Caki2 (cell line): ENCODE measurements at places on chromosomes 4 and X.

DNA sequence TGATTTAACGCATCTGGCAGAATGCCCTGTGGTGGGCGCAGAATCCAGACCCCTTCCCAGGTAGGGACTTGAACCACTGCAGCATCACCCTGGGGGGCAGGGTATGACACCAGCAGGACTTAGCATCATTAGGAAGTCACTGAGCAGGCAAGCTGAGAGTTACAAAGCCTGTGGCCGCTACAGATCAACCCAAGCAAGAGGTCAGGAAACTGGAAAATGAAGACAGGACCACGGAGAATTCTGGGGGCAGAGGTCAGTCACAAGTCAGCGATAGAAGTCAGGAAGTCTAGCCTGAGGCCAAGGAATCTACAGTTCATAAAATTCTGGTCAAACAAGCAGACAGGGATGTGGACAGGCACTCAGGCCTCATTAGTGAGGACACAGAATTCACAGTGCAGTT, 108.4 kb downstream of the CHIC2 start:
- DNase-seq, result peak; percentile 10

DNA sequence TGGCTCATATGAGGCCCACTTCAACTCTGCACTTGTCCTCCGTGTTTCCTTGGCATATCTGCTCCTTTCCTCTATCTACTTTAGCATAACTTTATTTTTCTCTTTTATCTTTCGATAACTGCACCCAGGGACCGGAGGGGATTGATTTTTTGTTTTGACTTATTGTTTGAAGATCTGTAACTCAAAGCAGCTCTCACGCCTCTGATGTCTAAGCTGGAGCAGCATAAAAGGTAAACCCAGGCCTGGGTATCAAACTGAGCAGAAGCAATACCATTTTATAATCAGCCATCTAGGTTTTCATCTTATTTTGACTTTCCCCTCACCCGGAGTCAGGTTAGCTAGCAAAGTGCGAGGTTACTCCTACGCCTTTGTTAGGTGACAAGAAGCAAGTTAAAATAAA, 28.4 kb downstream of the LEF1 start:
- DNase-seq, result no peak

DNA sequence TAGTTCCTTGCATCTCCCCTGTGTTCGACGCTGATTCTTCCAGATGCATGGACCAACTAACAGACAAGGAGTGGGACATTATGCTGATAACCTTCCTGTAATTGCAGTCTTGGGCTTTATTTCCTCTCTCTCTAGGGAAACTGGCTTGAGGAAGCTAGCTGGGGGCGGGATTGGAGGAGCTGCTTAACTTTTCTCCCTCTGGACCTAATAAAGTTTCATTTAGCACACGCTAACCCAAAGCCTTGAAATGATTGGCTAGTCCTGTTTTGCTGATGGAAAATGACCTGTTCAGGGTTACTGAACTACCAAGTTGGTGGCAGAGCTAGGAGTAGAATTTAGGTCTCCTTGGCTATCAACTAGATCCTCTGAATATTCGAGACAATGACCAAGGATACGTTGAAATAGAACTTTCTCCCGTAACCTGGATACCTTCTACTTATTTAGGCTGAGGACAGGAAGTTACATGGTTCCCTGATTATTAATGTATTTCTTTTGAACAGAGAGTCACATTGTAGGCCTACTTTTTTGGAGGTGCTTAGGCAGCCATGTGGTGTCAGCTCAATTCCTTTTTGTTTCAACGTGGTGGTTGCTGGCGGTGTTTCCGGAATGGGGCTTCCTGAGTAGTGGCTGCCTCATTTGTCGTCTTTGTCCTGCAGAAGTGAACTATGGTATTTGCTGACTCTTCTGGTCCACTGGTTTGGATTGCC, 2.0 kb downstream of the PGK1 start:
- DNase-seq, result no peak

DNA sequence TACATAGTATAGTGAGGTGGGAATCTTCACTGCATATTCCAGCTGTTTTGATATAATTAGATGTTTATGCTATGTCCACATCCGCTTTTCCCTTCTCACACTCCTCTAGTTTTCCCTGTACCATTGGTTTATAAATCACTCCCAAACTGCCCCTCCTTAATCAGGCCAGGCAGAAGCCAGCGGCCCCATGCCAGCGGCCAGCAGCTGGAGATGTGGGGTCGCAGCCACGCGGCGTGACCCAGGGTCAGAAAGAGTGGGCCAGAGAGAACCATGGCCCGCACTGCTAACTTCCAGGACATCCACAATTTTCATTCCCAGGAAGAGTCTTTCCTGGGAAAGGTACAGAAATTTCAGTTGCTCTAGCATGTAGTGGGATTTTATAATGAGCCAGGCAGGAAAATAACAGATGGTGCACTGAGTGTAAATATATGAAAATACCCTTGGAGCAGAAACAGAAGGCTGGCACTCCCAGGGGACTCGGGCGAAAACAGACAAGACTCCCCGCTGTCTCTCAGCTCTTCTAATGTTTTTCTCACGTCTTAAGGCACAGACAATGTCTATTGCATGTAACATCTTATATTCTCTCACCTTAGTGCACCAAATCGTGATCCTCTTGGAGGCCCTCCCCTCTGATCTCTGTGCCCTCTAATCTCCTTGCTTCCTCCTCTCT, 145.9 kb upstream of the ZFP42 start:
- no peak for DNase-seq
